ENCODE measurements at places on chromosomes 1 and 21. TPM values are rescaled to one million over a fixed set of nuclear protein-coding genes. Genes with fewer than 3 reads are reported as not detected.

Gene THEM5
- not detected for total RNA-seq

Gene NBPF4
- not detected for total RNA-seq

Gene KAZN
- 9.1 TPM for total RNA-seq

DNA sequence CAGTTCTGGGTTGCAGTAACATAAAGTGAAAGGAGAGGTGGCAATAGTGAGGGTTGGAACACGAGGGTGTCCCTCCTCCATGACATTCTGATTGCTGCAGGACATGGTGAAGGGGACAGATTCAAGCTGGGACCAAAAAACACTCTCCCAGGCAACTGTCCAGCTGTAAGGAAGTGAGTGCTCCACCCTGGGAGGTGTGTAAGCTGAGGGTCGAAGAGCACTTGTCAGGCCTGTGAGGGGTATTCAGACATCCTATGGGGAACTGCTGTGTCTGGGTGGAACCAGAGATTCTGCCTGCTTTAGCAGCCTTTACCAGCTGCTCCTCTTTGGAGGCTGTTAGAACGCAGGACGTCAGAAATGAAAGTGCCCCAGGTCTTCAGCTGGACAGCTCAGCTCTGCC is 212.1 kb downstream of the TRABD2B start:
- no peak for DNase-seq

DNA sequence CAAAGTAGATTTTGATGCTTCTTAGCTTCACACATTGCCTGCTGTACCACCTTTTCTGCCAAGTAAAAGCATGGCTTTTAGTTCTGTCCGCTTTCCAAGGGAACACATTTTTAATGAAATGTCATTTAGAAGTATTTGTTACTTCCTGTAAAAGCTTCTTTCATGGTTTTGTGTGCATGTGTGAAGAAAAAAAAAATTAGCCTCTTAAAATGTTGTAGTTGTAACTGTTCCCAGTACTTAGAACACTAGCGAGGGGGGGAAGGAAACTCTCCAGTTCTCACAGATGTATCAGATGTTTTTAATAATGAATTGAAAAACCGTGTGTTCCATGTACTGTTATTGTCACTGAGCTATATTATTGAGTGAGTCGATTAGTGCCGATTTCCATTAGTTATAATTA is 568.3 kb upstream of the ADGRL2 start:
- DNase-seq = no peak

Gene LCE2A
- not detected for total RNA-seq

Gene WDR64
- not detected for total RNA-seq

GRCh38 chr1:182350839-182351238 is 40.8 kb downstream of the GLUL start:
- DNase-seq = no peak

GRCh38 chr1:44723064-44723463 is 7.9 kb downstream of the RNU5D-1 start:
- no peak for DNase-seq

DNA sequence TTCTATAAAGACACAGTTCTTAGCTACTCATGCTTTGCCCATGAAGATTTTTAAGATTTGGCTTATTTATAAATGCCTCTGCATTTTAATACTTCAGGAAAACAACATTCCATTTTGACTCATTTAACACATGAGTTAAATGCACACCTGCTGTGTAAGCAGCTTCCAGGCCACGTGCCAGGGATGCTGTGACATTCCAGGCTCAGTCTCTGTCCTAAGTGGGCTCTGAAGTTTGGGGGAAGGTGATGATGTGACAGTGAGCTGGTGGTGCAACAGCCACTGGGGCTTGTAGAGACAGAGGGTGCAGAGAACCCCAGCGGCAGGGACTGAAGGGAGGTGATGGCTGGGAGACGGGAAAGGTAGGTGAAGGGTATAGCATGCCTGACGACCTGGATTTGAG is 40.7 kb downstream of the HHAT start:
- peak; percentile 54 for DNase-seq

Gene LCE1D
- not detected for total RNA-seq

GRCh38 chr1:23303524-23303923 is 40.6 kb downstream of the HNRNPR start:
- no peak for DNase-seq

GRCh38 chr1:230127105-230128054 is 60.3 kb downstream of the GALNT2 start:
- DNase-seq = peak; percentile 57

- DNase-seq = no peak
Measured at GRCh38 chr1:192235127-192235526, 76.9 kb downstream of the RGS18 start.

Gene FAM110D
- total RNA-seq = 0.28 TPM

GRCh38 chr1:92473781-92474495 is 12.8 kb downstream of the GFI1 start:
- no peak for DNase-seq

DNA sequence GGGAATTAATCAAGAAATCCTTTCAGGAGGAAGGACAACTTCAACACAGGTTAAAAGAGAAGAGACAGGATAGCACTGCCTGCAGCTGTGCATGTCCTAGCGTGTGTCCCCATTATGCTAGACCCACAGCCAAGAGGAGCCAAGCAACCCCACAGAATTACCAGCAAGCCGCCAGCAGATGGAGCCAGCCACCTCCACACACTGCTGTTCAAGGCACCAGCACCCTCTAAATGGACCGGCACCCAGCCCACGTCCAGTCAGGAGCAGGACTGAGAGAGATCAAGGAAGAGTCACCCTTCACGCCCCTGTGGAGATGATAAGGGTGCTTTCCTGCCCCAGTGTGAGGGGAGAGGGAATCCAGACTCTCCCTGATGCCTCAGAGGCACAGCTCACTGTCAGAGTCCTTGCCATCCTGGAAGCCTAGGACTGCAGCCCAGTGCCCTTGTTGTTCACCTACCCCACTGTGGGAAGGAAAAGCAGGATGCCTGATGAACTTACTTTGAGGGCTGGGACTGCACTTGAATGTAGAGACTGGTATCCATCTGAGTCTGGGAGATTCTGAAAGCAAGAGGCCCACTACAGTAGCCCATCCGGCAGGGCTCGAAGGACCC is 37.1 kb upstream of the CTTNBP2NL start:
- DNase-seq = peak; percentile 65

GRCh38 chr1:19457607-19458006 is 27.7 kb downstream of the CAPZB start:
- peak; percentile 34 for DNase-seq

GRCh38 chr1:38074302-38074677 is 27.7 kb upstream of the POU3F1 start:
- no peak for DNase-seq

GRCh38 chr21:45748593-45748992 is 105.1 kb downstream of the PCBP3 start:
- DNase-seq = no peak

- DNase-seq = no peak
Measured at GRCh38 chr1:37068897-37069296, 34.6 kb upstream of the GRIK3 start.

GRCh38 chr1:30639881-30640452 is 83.4 kb downstream of the MATN1 start:
- DNase-seq = no peak

- DNase-seq = no peak
Measured at GRCh38 chr1:41627491-41628280, 143.2 kb upstream of the EDN2 start.

Gene C1orf185
- not detected for total RNA-seq

DNA sequence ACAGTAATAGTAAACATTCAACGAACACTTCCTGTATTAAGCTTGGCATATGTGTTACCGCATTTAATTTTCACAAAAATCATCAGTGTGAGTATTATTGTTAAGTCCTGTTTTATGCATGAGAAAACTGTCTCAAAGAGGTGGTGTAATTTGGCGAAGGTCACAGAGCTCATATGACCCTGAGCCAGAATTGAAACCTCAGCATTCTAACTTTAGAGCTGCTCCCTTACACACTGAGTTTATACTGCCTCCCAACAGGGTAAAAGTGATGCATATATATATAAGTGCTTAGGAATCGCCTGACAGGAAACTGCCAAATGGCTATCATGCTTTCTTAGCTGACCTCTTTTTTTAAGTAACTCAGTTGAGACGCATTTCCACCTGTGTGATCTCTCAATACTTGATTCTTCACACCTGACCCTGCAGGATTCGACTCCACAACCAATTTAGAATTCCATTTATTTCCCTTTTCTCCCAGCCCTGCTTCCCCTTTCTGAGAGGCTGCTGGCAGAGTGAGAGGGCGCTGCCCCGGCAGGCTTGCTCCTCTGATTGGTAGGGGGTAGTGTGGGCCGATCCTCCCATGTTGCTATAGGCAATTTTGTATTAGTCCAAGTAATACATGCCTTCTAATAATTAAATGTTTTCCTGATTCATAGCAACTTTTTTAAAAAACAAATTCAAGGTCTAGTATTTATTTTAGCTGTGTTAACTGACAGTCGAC is 40.5 kb downstream of the ZBTB40 start:
- DNase-seq = no peak

DNA sequence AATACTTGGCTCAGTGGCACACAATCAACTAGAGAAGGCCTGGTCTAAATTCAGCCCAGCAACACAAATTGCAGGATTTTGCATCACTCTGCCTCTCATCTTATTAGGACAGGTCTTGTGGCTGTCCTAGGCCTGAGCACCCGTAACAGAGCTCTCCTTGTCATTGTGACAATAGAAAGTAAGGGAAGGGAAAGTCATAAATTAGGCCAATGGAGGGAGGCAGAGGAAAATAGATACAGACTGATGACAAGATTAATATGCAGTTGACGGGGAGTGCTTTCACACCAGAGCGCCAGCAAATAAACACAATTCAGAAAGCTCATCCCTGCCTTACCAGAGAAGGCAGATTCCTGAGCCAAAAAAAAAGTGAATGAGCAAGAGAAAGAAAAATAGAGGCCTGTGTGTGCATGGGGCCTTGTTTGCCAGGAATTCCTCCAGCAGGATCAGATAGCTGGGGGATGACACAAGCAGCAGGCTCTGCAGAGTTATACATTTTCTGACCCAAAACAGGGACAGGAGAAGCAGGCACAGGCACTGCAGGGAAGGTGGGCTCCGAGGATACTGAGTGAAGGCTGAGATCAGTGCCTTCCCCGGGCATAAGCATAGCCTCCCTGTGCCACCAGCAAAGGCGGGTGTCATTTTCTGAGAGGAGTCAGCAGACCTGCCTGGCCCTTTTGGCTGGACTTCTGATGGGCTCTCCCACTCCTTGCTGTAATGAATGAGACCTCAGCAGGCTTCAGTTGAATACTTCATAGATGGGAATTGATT is 110.0 kb upstream of the SPAG17 start:
- DNase-seq = no peak

DNA sequence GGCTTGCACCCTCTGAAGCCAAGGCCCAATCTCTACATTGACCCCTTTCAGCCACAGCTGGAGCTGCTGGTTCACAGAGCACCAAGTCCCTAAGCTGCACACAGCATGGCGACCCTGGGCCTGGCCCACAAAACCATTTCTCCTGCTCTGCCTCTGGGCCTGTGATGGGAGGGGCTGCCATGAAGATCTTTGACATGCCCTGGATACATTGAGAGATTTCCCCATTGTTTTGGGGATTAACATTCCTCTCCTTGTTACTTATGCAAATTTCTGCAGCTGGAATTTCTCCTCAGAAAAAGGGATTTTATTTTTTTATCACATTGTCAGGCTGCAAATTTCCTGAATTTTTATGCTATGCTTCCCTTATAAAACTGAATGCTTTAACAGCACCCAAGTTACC is 235.8 kb downstream of the COL11A1 start:
- DNase-seq = peak; percentile 46

DNA sequence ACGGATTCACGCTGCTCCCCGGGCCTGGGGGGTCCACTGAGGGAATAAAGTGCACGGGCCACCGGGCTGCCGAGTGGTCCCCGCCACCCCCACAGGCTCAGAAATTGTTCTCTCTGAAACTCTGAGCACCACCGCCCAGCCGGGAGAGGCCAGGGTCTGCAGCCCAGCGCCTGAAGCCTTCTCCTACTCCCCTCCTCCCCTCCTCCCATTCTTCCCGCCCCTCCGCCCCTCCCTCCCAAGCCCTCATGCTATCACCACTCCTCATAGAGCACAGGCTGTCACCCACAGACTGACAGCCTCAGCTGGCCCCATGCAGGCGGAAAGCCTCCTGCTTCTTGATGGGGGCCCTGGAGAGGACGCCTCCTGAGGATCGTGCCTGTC is 707 bp upstream of the GPR153 start:
- DNase-seq = peak; percentile 74

- DNase-seq = no peak
Measured at GRCh38 chr21:45374826-45375455, 30.0 kb upstream of the COL18A1 start.

DNA sequence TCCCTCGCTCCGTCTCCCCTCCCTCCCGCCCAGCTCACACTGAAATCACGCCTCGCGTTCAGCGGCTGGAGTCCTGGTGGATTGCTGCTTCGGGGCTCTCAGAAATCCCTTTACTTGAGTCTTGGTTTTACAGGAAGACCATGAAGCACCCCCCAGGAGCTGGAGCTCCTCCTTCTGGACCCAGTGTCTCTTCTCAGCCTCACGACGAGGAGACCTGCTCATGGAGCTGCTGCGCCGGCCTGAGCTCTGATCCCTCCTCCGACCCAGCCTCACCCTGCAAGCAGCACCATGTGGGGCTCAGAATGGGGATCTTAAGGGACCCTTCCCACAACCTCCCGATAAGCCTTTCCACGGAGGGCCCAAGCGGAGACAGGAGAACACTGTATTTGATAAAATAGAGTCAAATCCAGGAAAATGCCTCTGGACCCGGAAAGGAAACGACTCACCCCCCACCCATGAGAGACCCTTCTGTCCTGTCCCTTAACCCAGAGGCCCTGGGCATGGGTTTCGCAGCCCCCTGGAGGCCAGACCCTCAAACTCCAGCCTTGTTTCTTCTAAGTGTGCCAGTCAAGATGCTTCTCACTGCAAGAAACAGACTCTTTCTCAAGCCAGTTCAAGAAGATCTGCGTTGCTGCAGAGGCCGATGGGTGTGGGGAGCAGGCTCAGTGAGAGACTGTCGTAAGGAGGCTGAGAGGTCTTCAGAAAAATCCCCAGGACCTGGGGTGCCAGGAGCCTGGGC is 26.1 kb downstream of the PDE9A start:
- DNase-seq = no peak

DNA sequence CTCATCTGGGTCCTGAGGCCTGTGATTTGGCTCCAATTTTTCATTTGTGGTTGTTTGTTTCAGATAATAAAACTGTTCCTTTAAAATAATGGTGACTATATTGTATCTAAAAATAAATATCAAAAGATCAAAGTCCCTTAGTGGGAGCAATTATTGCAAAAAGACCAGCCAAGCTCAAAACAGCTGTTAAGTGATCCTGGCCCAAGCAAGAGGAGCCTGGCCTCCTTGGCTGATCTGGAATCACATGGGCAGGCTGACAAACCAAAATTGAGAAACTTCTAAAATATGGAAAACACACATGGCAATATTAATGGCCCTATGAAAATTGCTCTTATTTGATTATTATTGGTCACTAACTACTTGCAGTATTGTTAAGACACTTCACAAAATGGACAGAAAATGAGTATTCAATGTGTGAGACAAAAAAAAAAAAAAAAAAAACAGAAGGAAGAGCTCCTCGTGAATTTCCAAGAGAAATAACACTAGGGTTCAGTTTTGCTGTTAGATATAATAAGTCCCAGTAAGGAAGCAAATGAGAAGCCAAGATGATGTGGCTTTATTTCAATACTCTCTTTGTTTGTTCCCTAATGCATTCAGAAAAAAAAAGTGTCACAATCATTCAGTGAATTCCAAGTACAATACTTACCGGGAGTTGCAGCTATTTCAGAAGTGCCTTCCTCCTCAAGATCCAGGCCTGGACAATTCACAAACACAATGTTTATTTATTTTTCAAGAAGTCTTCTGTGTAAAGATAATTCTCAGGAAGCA is 105.1 kb downstream of the SEC16B start:
- DNase-seq = no peak
